ENCODE measurements at places on chromosomes 2 and 18.

- no peak for DNase-seq
Observed at GRCh38 chr2:46540496-46541331, 61.3 kb downstream of the TMEM247 start.

DNA sequence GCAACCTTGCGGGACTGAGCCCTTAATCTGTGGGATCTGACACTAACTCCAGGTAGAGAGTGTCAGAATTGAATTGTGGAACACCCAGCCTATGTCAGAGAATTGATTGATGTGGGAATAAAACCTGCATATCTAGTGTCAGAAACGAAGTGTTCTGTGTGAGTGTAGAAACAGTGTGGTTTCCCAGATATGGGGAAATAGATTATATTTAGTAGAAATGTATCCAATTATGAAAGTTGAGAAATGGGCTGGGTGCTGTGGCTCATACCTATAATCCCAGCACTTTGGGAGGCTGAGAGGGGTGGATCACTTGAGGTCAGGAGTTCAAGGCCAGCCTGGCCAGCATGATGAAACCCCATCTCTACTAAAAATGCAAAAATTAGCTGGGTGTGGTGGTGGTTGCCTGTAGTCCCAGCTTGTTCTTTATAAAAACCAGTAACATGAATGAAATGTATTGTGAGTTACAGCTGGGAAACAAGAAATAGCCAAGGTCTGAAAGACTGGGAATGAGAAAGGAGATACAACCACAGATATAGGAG lies 4.3 kb upstream of the TP53I3 start:
- DNase-seq: no peak

DNA sequence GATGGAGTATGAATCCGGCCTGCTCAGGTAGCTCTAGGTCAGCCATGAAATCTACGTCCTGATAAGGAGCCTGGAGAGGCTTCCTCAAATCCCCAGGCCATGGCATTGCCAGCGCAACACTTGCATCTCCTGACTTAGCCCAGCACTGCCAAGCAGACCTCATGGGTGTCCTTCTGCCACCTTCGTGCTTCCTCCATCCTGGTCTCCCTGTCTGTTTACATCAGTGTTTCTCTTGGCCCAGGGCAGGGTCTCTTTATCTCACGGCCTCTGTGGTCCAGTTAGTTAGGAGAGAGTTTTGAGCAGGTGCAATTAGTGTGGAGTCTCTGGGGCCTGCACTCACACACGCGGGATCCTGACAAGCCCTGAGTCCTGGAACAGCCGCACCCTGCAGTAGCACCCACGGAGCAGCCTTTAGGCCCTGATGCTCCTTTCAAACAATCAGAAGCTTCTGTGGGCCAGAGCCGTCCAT lies 193.1 kb upstream of the ARL4C start:
- no peak for DNase-seq

DNA sequence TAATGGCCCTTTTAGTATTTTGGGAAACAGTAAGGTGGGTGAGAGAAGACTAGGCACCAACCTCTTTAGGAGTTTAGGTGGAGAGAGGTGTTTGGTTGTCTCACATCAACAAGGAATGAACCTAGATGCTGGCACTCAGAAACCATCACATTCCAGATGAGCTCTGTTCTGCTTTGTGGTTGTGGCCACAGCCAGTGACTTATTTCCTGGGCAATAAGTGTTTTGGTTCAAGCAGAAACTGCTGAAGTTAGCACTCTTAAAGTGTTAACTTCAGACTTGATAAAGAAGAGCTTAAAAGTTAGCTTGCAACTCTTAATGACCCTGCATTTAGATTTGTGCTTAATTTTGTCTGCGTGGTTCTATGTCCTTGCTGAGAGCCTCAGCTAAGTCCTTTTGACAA lies 929.2 kb downstream of the SLC4A3 start:
- no peak for DNase-seq

- DNase-seq: no peak
Observed at GRCh38 chr2:23505984-23506380, 121.0 kb downstream of the KLHL29 start.

- no peak for DNase-seq
Observed at GRCh38 chr2:120444691-120445240, 98.8 kb downstream of the INHBB start.

DNA sequence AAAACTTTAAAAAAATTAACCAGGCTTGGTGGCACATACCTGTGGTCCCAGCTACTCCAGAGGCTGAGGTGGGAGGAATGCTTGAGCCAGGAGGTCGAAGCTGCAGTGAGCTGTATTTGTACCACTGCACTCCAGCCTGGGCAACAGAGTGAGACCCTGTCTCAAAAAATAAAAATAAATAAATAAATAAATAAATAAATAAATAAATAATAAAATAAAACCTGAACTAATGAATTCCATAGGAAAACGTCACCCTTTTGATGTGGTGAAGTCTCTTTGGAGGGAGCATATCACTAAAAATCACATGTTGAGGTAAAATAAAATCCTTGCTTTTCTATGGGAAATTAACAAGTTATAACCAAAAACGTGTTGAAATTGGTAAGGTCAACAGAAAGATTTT lies 29.6 kb upstream of the ITGAV start:
- no peak for DNase-seq

- no peak for DNase-seq
Observed at GRCh38 chr2:111071600-111072171, 49.0 kb upstream of the BCL2L11 start.

DNA sequence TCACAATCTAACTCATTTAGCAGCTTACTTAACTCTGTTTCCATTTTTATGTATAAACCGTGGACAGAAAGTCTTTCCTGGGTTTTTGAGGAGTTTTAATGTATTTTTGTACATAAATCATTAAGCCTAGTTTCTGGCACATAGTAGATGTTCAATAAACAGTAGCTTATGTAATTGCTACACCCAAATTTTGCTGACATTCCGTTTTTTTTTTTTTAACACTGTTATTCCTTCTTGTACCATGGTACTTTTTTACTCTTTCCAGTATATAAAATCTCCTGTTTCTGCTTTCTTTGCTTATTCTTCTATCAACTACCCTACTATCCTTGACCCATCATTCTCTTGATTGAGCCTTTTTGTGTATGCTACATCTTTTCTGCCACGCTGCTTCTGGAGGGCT lies 1151.3 kb upstream of the CRIM1 start:
- no peak for DNase-seq

DNA sequence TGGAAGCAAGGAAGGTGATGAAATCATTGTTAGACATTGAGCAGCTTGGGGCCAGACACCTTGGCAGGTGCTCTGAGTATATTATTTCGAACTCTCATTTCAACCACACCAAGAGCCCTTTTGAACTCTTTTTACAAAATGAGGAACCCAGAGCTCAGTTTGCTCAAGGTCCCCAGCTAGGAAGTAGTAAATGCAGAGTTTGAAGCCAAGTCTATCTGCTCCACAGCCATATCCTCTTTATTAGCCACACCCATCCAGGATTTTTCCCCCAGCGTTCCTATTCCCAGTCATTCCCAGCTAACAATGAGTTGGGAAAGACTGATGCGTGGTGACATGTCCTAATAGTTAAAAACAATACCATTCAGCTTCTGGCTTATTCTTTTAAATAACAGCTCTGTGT lies 40.2 kb downstream of the SEMA4F start:
- no peak for DNase-seq

- DNase-seq: no peak
Observed at GRCh38 chr2:16746329-16746728, 80.7 kb upstream of the CYRIA start.

DNA sequence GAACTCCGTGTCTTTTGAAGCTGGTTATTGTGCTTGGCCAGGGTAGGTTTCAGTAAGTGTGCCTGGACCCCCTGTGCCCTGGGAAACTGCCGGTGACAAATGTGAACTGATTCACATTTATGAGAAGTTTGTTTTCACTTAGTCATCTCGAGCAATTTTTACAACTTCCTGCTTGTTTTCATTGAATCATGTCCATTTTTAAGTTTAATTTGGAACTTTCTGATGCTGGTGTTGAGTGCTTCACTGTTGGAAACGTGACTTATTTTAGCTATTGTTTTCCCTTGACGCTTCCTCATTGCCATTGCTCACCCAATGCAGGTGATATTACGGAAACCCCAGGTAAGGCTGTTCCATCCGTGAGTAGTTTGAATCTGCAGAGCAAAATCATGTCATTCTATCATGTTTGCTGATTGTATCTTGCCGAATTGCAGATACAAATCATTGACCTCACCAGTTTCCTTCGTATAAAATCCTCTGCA lies 97.2 kb downstream of the RTN4 start:
- DNase-seq: no peak

DNA sequence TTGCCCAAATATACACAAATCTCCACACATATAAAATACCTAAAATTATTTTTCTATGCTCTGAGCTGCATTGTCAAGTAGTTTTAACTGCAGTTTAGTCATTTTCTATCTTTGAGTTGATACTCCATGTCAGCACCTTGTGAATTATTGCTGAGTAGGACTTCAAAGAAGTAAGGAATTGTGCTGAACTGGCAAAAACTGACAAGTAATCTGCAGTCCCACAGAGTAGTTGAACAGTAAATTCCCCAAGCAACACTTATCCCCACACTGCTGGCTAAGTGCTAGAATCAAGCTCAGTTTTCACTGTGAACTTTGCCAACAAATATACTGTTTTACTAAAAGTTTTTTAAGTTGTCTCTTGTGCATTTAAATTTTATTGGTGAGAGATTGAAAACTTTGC lies 141.8 kb upstream of the ST6GAL2 start:
- no peak for DNase-seq
